Left ventricle myocardium superior (tissue), 1 donor: ENCODE measurements at places on chromosomes 5 and 9. TPM values are rescaled to one million over a fixed set of nuclear protein-coding genes. Genes with fewer than 3 reads are reported as not detected.

The SLIT3 gene
- total RNA-seq: 8.4 TPM

DNA sequence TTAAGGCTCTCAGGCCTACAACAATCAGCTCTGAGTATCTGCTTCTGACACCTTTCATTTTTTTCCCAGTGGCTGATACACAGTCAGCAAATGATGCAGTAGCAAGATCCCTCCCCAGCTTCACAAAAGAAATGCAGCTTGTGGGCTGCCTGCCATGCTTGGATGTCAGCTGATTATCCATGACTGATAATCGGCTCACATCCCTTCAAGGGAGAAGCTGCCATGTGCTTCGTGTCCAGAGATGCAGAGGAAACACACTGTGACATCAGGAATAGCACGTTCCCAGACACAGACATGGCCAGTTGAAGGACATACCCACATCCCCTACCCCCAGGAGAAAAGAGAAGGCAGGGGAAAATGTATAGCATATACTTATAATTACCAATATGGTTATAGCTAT lies 27.9 kb downstream of the TMEM215 start:
- DNase-seq: no peak

DNA sequence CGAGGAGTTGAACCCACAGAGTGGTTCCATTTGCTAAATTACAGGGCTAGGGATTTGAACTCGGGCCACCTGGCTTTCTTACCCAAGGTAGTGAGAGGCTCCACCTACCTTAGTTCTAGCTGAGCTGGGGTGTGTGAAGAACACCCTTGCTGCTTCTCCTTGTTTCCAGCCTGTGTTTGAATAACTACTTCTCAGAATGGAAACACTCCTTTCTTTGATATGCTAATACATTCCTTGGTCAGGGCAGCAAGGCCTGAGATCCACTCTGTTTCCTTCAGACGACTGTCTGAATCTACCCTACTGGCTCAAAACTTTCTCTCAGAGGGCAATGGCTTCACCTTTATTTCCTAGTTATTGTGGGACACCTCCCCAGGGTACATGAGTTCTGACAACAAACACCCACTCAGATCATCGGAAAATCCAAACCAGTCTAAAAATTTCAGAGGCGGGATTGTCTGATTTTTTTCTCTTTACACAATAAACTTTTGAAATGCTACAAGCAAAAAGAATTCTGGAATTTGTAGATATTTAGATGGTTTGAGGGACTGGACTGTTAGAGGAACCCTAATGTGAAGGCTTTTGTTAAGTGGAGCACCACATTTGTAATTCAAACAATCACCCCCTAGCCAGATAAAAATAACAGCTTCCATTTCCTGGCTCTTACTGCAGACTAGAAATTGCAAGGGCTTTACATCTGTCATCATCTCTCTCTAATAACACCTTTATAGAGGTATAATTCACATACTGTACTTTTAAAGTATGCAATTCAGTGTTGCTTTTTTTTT lies 4.0 kb upstream of the ATP6V1G1 start:
- DNase-seq: no peak

GRCh38 chr9:133474853-133475252 lies 4.0 kb downstream of the SLC2A6 start:
- DNase-seq: no peak

- DNase-seq: no peak
These were observed at the start of gene MARCHF11 for GRCh38 chr5:16179511-16179935. MARCHF11 (minus strand) TSS chr5:16179791; CDS start chr5:16179575, 216 bp downstream.

GRCh38 chr9:134531220-134531970 lies 110.2 kb upstream of the COL5A1 start:
- DNase-seq: no peak

The CMYA5 gene
- 960 TPM for total RNA-seq

DNA sequence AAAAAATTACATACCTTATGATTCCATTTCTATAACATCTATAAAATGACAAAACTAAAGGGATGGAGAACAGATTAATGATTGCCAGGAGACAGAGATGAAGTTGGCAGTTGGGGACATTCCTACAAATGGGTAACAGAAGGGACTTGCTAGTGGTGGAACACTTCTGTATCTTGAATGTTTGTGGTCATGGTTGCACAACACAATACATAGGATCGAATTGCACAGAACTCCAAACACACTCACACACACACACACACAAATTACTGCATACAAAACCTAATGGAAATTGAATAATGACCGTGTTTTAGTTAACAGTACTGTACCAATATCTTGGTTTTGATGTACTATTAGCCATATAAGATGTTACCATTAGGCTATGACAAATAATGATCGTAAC lies 330.7 kb upstream of the POU5F2 start:
- DNase-seq: no peak

The PCDHAC1 gene
- total RNA-seq: 0.10 TPM

DNA sequence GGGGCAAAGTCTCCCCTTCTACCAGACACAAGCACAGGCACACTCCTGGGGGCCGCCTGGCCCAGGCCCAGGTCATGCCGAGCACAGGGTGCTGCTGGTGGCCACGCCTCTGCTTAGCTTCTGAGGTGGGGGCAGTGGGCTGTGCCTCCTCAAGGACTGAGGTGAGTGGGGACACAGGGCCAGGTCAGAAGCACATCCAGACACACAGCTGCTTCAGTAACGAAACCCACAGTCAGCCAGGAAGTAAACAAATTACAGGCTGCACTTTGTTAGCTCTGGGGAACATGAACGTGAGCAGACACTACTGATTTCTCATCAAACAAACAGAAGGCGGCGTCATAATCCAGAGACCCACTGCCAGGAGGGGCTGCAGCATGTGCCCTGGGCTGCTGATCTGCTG lies 192.4 kb downstream of the HSPA4 start:
- no peak for DNase-seq

DNA sequence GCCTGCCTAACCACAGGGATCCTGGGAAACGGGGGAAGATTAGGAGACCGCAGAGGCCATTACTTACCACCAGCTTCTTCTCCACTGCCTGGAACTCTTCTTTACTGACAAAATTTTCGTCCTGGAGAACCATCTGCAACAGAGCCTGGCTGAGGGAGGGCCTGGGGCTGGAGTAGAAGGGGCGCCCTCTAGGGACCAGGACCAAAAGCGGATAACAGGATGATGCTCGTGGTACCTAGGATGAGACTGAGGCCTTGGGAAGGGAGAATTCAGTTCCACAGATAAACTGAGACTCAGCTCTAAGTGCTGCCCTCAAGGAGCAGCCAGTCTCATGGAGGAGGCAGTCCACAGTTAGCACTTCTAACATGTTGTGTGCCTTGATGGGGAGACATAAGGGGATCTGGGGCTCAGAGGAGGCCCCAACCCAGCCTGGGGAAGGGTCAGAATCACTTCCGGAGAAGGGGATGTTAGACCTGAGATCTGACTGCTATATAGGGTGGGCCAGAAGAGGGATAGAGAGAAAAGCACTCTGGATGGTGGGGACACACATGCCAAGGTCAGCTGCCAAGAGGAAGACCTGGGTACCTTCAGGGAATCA lies 1.2 kb downstream of the SPATA24 start:
- no peak for DNase-seq

GRCh38 chr5:67732471-67732870 lies 483.1 kb upstream of the PIK3R1 start:
- no peak for DNase-seq
